Stimulated activated CD8-positive, alpha-beta memory T cell treated with anti-CD3 and anti-CD28 coated beads, Interleukin-4, amount 100 ng/mL, for 4 hours (primary cell): ENCODE measurements at places on chromosomes 2 and 18.

DNA sequence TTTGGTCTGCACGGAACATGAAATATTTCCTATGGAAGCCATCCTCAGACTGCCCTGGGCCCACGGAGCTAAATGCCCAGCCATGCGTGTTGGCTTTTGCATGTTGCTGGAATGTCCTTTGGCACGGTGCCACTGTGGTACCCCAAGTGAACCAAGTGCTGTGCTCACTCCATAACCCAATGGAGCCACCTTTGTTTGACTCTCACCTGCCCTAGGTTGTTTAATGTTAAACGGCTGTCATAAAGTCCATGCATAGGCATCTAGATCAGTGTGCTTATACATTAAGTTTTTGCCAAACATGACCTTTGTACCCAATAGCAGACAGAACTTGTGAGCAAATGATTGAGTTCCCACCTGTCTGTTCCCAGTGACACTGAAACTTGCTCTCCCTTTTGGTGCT is 59.9 kb upstream of the TMEM87B start:
- no peak for DNase-seq

- DNase-seq = no peak
These were observed 7.2 kb downstream of the TGFA start for GRCh38 chr2:70546376-70546775.

DNA sequence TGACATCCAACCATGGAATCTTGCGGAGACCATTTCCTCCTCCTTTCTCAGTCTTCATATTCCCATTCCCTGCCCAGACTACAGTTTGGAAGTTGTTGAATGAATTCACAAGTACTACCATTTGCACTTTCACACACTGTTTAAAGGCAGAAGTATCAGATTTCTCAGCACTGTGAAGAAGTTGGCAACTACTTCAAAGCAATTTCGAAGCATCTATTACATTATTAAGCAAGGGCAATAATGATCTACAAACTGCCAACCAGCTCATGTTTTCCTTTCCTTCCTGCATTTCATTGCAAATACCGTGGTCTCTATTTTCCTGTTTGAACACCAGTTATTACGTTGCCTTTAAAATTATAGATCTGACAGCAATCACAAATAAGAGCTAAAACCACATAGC is 105.5 kb downstream of the IRS1 start:
- no peak for DNase-seq

- no peak for DNase-seq
These were observed 42.3 kb downstream of the XRCC5 start for GRCh38 chr2:216151313-216152025.

GRCh38 chr18:63267975-63268721 is 51.4 kb downstream of the BCL2 start:
- no peak for DNase-seq

- no peak for DNase-seq
These were observed 343.5 kb downstream of the MTX2 start for GRCh38 chr2:176612736-176613135.

DNA sequence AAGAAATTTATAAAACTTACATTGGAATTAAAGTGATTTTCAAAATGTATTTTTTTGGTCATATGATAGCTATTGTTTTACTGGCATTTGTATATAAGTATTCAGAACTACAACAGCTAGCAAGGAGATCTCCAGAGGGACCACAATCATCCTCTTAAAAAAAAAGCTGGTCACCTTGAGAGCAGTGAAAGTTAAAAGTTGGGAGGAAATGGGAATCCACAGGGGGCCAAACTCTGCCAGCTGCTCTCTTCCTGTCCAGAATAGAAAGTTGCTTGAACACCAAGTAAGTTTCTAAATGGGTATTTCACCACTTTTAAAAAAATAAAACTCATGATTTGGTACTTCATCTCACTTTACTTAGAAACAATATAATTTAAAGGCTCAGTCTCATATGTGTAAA is 1025.1 kb downstream of the LRP1B start:
- no peak for DNase-seq
